Effector memory CD4-positive, alpha-beta T cell (primary cell): ENCODE measurements at places on chromosomes 5 and 9.
A peak's percentile ranks its signal among the peaks of the same experiment; 100 is the strongest.

DNA sequence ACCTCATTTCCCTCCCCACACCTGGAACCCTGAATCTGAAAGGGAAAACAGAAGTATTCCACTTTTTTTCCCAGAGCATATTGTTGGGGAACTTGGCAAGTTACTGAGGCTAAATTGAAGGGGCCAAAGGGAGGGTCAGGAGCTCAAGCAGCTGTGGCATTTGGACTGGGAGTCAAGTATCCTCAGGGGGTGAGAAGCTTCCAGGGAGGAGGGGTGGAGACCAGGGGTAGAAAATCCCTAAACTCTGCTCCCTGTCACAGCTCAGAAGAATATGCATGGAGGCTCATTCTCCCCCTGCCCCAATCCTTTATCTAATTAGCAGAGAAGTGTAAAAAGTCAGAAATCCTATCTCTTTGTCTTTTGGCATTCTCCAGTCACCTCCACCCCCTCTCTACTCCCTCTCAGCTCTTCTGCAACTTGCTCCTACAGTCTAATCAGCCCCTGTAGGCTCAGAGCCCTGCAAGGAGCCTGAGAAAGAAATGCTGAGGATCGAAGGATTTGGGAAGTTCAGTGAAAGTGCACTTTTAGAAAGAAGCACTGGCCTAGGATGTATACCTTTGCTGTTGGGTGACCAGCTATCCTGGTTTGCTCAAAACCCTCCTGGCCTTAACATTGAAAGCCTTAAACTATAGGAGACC, 5.7 kb upstream of the WNT8A start:
- no peak for DNase-seq

- DNase-seq = no peak
These were observed 1.6 kb downstream of the ECM2 start for GRCh38 chr9:92534204-92534603.

GRCh38 chr9:13971966-13972655, 341.8 kb downstream of the NFIB start:
- DNase-seq = no peak

- DNase-seq = no peak
These were observed 300.8 kb upstream of the PANK3 start for GRCh38 chr5:168879929-168880328.

- DNase-seq = no peak
These were observed 55.3 kb upstream of the GALNT10 start for GRCh38 chr5:154135125-154135817.

DNA sequence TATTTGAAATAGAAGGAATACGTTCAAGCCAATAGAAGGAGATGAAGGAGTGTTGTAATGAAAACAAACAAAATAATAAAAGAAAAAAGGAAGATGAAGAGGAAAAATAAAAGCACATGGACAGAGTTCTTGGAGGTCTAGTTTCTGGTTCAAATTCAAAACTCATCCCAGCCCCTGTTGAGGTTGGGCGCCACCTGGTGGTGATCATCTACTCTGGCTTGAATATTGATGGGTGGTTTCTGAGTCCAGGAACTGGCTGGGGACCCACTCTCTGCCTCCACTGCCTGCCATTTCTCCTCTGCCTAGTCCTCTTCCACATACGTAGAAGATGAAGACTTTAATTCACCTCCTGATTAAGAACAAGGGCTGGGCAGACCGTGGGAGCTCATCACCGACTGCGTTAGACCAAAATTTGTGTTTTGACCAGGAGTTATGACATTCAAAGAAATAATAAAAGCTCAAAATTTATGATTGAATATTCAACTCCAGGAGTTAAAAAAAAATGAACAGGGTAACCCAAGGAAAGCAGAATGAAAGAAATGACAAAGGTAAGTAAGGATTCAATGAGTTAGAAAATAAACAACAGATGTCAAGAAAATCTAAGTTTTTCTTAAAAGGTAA, 99.0 kb upstream of the SLC1A3 start:
- DNase-seq = peak; percentile 24

- DNase-seq = no peak
These were observed 25.0 kb upstream of the IL17B start for GRCh38 chr5:149403923-149404745.

- no peak for DNase-seq
These were observed 14.2 kb upstream of the CXXC5 start for GRCh38 chr5:139634028-139634325.

DNA sequence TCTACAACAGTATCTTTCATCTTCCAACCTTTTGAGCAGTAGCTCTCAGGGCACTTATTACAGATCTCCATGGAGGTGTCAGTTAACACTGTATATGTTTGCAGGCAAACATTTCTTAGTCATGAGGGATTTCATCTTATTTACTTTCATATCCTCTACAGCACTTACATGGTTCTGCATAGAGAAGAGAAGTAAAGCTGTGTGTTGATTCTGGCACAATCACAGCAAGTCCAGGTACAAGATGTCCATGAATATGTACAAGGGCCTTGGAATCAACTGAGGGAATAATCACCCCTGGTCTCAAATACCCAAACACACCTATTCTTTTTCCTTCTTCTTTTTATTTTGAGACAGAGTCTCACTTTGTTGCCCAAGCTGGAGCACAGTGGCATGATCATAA, 142.0 kb upstream of the TRPM3 start:
- no peak for DNase-seq

GRCh38 chr5:109418712-109419352, 9.1 kb upstream of the PJA2 start:
- no peak for DNase-seq

- DNase-seq = no peak
These were observed 46.4 kb downstream of the GOLPH3 start for GRCh38 chr5:32127711-32128110.

GRCh38 chr9:111178331-111179055, 140.2 kb upstream of the LPAR1 start:
- DNase-seq = no peak

DNA sequence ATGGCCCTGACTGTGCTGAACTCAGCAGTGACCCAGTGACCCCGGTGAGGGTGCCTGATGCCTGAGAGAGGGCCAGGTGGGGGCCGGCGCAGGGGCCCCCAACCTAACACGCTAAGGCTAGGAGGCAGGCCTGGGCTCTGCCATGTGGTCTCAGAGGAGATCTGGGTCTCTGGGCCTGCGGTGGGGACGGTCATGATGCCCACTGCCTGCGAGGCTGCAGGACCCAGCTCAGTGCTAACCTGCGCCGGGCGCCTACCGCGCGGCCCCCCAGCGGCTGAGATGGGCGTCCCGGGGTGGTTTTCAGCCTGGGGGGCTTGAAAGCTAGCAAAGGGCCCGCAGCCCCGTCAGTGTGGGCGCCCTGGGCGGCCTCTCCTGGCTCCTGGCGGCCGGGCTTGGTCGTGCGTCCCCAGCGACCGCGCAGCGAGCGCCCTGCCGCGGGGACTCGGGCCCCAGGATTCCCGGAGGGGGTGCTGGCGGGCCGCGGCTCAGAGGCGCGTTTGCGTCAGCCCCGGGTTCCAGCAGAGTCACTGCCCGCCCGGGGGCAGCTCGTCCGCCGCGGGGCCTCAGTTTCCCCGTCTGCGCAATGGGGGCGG, 2.5 kb downstream of the EGFL7 start:
- DNase-seq = no peak

DNA sequence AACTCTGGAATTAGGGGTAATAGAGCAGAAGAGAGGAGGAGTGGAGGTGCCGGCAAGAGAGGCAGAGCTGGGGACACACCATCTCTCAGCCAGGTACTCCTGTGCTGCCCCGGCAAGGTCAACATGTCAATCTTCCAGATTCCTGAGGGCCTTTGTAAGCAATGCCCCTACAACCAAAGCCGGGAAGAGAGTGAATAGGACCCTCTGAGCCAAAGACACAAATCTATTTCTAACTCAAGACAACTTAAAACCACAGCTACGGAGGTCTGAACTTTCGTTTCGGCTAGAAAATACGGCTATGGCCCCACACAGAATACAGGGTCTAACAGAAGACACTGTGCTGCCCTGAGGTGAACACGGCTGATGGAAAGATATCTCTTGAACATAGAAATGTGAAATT, 66.6 kb downstream of the SERINC5 start:
- no peak for DNase-seq

DNA sequence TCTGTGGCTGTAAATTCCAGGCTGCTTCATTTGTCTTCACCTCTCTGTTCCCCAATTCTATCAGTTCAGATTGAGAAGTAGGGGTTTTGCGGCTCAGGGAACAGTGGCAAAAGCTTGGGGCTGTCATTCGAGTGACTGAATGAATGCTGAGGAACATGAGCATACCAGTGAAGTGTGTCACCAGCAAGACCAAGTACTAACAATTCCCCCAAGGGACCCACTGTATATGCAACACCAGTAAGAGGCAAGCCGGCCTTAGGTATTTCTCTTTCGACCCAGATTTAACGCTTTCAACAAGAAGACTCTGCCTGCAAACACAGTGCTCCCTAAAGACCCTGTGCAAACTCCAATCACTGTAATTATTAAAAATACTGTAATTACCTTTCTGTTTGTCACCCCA, 25.8 kb downstream of the KLHL3 start:
- no peak for DNase-seq

DNA sequence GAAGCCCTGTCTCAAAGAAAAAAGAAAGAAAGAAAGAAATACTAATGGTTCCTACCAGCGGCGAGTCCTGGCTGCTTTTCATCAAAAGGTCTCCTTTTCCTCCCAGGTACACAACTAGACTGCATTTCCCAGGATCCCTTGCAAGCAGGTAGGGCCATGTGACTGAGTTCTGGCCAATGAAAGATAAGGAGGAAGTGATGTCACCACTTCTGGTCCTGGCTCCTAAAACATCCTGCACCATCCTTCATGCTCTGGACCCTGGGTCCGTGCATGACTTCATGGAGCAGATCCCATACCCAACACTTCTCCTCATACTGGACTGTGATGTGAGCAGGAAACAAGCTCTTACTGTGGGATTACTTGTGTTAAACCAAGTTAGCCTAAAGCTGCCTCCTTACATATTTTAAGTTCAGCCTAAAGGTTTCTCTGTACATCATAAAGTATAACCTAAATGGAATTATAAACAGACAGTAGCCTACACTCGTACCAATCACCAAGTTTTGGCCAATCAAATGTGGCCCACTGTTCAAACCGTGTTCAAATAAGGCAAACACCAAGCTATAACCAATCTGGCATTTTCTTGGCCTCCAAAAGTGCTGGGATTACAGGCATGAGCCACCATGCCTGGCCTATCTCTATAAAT, 30.2 kb upstream of the FUBP3 start:
- no peak for DNase-seq

- no peak for DNase-seq
These were observed 103.1 kb upstream of the DMRT1 start for GRCh38 chr9:738209-738915.

DNA sequence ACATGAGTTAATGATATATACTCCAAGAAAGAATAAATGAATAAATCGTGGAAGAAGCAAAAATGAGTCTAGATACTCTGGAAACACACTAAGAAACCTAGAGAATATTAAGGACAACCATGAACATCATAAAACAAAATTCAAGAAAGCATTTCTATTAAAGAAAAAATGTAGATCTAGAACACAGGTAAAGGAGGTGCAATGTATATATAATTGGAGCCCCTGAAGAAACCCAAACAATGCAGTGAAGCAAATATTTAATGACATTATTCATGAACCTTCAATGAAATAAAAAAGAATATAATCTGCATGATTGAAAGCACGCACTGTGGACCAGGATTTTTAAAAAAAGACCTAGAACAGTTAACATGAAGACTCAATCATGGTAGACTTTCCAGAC, 150.1 kb downstream of the ATPSCKMT start:
- no peak for DNase-seq

DNA sequence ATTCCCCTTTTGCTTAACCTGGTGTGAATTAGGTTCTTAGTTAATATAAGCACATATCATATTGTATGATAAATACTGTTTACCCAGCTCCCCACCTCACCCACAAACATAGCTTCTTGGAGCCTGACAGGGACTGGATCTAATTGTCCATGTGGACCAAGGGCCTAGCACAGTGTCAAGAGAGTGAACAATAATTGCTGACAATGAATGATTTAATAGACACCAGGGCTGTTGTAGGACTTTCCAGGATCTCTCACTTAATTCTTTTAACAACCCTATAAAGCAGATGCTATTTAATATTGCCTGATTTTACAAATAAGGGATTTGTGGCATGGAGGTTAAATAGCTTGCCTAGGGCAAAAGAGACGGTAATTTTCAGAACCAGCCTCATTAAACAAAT, 24.8 kb downstream of the AK3 start:
- no peak for DNase-seq

- no peak for DNase-seq
These were observed 223.4 kb downstream of the DOCK8 start for GRCh38 chr9:438066-438465.

- DNase-seq = no peak
These were observed 123.8 kb upstream of the VLDLR start for GRCh38 chr9:2497666-2498400.

DNA sequence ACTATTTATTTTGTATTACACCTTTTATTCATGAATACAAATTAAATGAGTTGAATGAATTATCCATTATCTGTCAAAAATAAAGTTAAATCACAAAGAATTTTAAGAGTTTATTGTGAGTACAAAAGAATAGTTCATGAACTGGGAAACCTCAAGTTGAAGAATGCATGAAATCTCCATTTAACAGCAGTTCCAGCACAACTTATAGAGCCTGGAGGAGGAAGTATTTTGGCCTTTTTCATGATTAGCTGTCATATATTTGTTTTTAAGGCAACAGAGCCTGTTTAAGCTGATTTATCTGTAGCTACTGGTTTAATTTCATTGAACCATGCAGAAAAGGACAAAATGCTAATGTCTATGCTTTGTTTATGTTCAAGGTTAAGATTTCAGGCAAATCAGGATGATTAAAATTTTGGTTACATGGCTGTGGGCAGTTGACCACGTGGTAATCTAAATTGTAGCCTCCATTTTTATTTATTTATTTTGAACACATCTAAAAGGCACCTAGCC, 12.2 kb downstream of the SPINK1 start:
- no peak for DNase-seq

GRCh38 chr5:132417461-132417860, 48.0 kb downstream of the SLC22A5 start:
- no peak for DNase-seq

- no peak for DNase-seq
These were observed 1.5 kb upstream of the TOR1B start for GRCh38 chr9:129801504-129801903.
